ENCODE measurements at places on chromosomes 11 and 22. TPM values are rescaled to one million over a fixed set of nuclear protein-coding genes. Genes with fewer than 3 reads are reported as not detected.

PDE2A gene
- 18.0 TPM for total RNA-seq

GRCh38 chr11:120401506-120401905, 65.3 kb downstream of the ARHGEF12 start:
- H3K27me3 ChIP-seq, result no peaks in the 10 kb centered on the region
- peaks cover 12% of the 10 kb centered on the region for H3K4me1 ChIP-seq
- peak overlapping the region; percentile 72 for H3K27ac ChIP-seq
- no peak for DNase-seq
- H3K4me3 ChIP-seq, result no peak overlapping the region

DNA sequence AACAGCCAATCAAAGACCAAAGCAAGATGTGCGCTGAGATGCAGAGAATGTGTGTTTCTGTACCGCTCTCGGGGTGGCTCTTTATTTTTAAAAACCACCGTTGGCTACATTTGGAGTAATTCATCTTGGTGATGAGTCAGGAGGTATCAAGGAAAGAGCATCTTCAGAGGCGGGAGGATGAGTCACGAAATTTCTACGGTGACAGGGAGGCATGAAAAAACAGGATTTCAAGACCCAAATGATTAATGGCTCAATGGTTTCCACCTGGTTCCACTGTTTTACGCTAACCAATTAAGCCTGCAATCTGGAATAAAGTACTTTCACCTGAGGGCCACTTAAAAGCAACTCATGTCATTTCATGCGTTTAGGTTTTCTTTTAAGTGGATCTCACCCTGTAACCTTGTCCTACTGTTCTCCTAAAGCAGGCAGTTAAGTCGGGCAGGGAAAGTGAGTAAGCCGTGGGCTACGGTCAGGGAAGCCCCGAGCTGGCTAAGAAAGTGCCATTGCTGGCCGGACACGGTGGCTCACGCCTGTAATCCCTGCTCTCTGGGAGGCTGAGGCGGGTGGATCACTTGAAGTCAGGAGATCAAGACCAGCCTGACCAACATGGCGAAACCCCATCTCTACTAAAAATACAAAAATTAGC, 74.6 kb downstream of the CELSR1 start:
- H3K27me3 ChIP-seq, result no peaks in the 10 kb centered on the region
- H3K27ac ChIP-seq, result no peak overlapping the region
- no peak overlapping the region for H3K4me3 ChIP-seq
- no peaks in the 10 kb centered on the region for H3K4me1 ChIP-seq
- H3K36me3 ChIP-seq, result no peaks in the 10 kb centered on the region

GRCh38 chr22:29308791-29309262, 2.4 kb downstream of the GAS2L1 start:
- H3K36me3 ChIP-seq, result no peaks in the 10 kb centered on the region
- H3K4me1 ChIP-seq, result peaks cover 52% of the 10 kb centered on the region
- no peak overlapping the region for H3K4me3 ChIP-seq

GRCh38 chr11:2740275-2740940, 40.6 kb upstream of the KCNQ1OT1 start:
- no peak overlapping the region for H3K27ac ChIP-seq
- no peaks in the 10 kb centered on the region for H3K4me1 ChIP-seq
- H3K27me3 ChIP-seq, result no peaks in the 10 kb centered on the region
- H3K4me3 ChIP-seq, result no peak overlapping the region
- no peak for DNase-seq

GRCh38 chr11:107017433-107018218, 650 bp downstream of the GUCY1A2 start:
- no peaks in the 10 kb centered on the region for H3K36me3 ChIP-seq
- H3K4me3 ChIP-seq, result no peak overlapping the region
- no peak for DNase-seq
- peaks cover 6% of the 10 kb centered on the region for H3K4me1 ChIP-seq
- no peak overlapping the region for H3K27ac ChIP-seq

GRCh38 chr11:83292709-83293456, 6.7 kb upstream of the CCDC90B start:
- no peaks in the 10 kb centered on the region for H3K4me1 ChIP-seq
- no peak for DNase-seq
- no peak overlapping the region for H3K4me3 ChIP-seq
- no peak overlapping the region for H3K27ac ChIP-seq
- no peaks in the 10 kb centered on the region for H3K36me3 ChIP-seq

GRCh38 chr11:10125522-10126133, 168.4 kb downstream of the SBF2 start:
- DNase-seq, result no peak
- no peaks in the 10 kb centered on the region for H3K4me1 ChIP-seq
- H3K27me3 ChIP-seq, result no peaks in the 10 kb centered on the region

TUB gene
- total RNA-seq, result 1.00 TPM

MS4A4A gene
- total RNA-seq, result 23.8 TPM

SCUBE2 gene
- total RNA-seq, result 14.3 TPM

- H3K27ac ChIP-seq, result no peak overlapping the region
- no peaks in the 10 kb centered on the region for H3K27me3 ChIP-seq
- no peak overlapping the region for H3K4me3 ChIP-seq
- H3K4me1 ChIP-seq, result no peaks in the 10 kb centered on the region
Measured at GRCh38 chr11:76293189-76293631, 86.9 kb upstream of the WNT11 start.

DNA sequence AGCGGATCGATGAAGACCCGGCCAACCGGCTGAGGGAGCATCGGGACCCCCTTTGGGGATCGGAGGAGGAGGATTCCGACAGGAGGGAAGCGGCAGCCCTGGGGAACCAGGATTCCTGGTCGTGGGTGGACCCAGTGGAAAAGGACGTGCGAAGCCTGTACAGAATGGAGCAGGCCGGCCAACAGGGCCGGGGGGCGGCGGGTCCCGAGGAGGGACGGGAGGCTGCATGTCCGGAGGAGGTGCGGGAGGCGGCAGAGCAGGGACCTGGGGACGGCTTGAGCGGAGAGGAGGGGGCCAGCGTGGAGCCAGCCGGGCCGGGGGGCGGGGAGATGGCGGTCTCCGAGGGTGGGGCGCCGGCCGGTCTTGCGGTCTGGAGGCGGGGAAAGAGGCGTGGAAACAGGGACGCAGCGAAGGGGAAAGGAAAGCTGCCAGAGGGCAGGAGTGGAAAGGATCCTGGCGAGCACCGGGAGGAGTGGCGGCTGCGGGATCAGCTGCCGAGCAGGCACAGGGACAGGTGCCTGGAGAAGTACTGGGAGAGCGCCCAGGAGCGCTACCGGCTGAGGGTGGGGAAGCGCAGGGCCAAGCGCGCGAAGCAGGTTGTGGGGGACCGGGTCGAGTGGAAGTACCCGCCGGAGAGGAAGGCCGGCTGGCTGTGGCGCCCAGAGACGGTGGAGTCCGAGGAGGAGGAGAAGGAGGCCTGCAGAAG, at the start of gene ANO5:
TSS of gene ANO5 (plus strand) at position 444 of the 706 bp plus-strand sequence. CDS start 408 bp downstream, outside the sequence.
- H3K27me3 ChIP-seq, result no peaks in the 10 kb centered on the region
- H3K4me1 ChIP-seq, result peaks cover 21% of the 10 kb centered on the region
- DNase-seq, result peak; percentile 74
- peak within 1 kb of the TSS; percentile 79 for H3K27ac ChIP-seq

TSPAN32 gene
- 0.16 TPM for total RNA-seq

DNA sequence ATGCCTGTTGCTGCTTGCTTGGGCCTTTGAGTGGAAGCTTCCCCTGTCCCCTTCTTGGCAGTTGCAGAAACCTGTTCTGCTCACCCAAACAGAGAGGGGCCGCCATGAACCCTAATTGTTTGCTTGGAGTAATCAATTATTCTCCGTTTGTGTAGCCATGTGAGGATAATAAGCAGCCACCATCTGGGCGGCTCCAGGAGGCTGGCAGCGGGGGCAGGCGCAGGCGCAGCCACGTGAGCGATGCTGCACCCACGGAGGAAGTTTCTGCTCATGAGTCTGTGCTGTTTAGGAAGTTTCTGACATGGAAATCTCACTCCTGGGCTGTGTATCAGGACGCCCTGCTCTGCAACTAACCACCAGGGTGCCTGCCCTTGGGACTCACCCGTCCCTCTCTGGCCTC, 90.1 kb downstream of the MPPED1 start:
- DNase-seq, result no peak
- H3K27ac ChIP-seq, result no peak overlapping the region
- no peaks in the 10 kb centered on the region for H3K36me3 ChIP-seq
- no peaks in the 10 kb centered on the region for H3K4me1 ChIP-seq
- no peak overlapping the region for H3K4me3 ChIP-seq
- H3K27me3 ChIP-seq, result no peaks in the 10 kb centered on the region

GLB1L2 gene
- total RNA-seq, result 39.5 TPM

DNA sequence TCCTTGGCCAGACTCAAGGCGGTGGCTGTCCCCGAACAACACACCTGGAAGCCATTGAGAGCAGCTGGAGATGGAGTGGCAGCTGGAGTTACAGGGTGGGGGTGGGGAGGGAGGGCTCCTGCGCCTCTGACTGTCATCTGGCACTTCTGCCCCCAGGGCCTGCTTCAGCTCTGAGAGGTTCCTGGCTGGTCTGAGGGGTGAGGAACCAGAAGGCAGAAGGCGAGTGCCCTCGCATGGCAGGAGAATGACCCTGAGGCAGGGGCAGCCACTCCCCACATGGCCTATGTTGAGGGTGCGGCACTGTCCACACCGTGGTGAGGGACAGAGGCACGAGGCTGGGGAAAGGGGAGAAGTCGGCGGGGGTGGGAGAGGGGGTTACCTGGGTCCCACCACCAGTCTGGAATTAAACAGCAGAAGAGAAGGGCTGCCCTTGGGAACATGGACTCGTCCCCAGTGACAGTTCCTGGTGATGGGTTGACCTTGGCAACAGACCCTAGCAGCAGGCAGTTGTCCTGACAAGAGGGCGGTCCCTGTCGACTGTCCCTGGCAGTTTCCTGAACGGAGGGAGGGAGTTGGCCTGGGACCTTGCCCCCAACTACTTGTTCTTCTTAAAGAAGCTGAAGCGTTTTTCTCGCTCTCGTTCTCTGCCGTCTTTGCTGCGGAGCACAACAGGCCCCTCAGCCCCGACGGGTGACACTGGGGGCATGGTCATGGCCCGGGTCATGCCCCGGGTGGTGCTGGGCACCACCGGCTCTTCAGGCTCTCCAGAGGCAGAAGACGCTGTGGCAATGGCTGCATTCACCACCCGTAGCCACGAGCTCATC, 7.8 kb upstream of the RBM4B start:
- no peaks in the 10 kb centered on the region for H3K27me3 ChIP-seq
- no peak for DNase-seq
- no peaks in the 10 kb centered on the region for H3K36me3 ChIP-seq

DNA sequence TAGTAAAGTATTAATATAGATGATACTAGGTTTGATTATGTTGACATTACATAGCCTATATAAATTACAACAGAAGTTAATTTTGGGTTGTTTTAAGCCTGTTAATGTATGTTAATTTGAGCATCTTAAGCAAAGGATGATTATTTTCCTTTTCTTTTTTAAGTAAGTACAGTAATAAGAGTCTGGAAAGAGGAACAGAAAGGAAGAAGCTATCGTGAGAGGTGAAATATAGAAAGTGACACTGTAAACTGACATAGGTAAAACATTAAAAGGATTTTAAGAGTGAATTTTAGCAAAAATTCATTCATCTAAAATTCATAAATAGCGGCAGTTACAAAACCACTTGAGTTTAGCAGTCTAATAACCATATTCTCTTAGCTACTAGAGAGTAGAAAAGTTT, 45.5 kb downstream of the FAR1 start:
- no peak overlapping the region for H3K27ac ChIP-seq
- no peak for DNase-seq
- H3K36me3 ChIP-seq, result no peaks in the 10 kb centered on the region
- H3K4me3 ChIP-seq, result no peak overlapping the region

- peak overlapping the region; percentile 90 for H3K27ac ChIP-seq
- DNase-seq, result no peak
- H3K4me1 ChIP-seq, result peaks cover 52% of the 10 kb centered on the region
- no peaks in the 10 kb centered on the region for H3K27me3 ChIP-seq
- H3K36me3 ChIP-seq, result no peaks in the 10 kb centered on the region
- H3K4me3 ChIP-seq, result no peak overlapping the region
Measured at GRCh38 chr11:8811571-8811970, 99.4 kb upstream of the AKIP1 start.

GRCh38 chr11:119305556-119306372, 11.2 kb downstream of the MCAM start:
- peak overlapping the region; percentile 21 for H3K27ac ChIP-seq
- H3K36me3 ChIP-seq, result peaks cover 11% of the 10 kb centered on the region
- no peaks in the 10 kb centered on the region for H3K4me1 ChIP-seq
- H3K27me3 ChIP-seq, result no peaks in the 10 kb centered on the region
